ENCODE measurements at places on chromosomes 3 and 15.

GRCh38 chr3:99167071-99167470 is 265.6 kb upstream of the DCBLD2 start:
- DNase-seq, result no peak

- no peak for DNase-seq
Observed at GRCh38 chr3:79258479-79258878, 509.3 kb downstream of the ROBO1 start.

DNA sequence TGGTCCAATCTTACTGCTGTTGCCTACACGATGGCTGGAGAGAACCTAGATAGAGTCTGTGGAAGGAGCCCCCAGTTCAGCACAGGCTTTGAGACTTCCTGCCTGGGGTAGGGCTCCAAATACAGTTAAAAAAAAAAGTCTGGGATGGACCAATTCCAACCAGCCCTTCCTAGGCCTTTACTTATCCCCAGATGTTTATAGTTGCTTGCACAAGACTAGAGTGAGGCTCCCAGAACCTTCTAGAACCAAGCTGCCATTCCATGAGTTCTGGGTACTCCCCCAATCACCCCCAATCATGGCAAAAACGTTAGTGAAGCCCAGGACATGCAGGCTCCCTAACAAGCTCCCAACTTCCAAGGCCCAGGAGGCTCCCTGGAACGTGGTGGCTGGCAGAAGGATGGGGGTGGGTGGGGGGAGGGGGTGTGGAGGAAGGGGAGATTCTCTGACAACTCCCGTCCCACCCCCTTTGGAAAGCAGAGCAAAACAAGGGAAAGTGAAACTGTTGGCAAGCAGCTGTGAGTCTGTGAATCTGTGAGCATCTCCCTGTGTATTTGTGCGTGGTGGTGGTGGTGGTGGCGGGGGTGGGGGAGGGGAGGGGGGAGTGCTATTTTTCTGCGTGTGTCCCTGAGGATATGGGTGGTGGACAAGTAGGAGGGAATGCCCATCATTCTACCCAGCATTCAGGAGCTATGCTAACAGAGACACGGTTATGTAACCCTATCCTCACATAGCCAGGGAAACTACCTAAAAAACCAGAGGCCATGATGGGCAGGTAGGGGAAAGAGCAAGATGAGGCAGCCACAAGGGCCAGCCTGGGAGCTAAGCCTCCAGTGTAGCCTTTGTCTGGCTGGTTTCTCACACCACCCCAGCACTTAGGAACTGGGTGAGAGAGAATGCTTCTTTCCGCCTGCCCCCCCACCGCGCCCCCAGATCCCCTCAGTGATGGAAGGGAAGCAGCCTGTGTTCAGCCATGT is 2.0 kb downstream of the MST1R start:
- no peak for DNase-seq

DNA sequence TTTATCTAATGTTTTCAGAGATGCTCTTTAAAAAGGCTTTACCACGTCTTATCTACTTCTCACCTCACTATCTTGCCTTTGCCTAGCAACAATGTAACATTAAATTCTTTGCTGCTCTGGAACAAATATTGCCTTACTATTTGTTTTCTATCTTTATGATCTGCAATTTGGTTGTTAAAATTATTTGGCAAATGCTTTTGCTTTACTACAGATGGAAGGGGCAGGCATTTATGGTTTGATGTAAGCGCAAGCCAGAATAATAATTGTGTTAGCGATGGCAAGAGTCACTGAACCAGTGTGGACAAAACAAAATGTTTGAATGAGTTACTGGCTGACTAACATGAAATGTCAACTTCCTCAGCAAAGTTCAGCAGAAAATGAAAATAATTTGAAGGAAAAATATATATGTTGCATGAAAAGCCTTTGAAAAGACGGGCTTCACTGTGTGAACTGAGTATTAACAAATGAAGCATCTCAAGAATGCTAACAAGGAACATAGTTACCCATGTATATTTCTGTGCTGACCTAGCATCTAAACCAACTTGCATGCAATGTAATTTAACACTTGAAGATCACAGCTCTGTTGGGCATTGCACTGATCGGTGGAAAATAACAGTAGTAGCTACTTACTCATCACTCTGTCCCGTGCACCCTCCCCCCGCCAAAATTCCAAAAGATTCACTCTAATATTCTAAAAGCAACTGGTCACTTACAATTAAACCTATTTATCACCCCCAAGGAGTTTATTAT is 454.0 kb upstream of the ARHGEF26 start:
- DNase-seq, result no peak

DNA sequence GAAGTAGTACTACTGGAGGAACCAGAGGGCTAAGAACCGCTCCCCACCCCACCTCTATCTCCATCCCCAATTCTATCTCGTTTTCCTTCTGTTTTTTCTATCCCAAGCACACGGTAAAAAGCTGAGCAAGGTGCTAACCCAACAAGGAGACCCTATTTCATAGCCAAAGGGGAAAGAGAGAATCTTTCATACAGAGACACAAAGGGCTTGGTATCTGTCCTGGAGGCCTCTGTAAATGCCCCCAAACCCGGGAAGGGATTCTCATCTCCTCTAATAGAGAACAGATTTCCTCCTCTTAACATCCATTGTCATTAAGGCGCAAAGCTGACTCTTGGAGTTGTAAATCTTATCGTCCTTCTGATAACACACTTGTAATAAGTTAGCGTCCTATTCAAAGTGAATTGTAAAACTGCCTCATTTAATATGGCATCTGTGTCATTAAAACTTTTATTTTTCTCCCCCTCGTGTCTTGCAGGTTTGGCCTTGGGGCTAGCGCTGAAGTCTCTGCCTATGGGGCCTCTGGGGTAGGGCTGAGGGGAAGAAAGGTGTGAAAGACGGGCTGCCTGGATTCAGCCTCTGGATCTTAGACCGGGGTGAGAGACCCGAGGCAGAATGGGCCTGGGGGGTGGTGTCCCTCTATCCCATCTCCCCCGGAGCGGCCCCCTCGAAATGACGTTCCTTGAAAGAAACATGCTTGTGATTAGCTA is 12.1 kb downstream of the NR2F2 start:
- DNase-seq, result no peak

DNA sequence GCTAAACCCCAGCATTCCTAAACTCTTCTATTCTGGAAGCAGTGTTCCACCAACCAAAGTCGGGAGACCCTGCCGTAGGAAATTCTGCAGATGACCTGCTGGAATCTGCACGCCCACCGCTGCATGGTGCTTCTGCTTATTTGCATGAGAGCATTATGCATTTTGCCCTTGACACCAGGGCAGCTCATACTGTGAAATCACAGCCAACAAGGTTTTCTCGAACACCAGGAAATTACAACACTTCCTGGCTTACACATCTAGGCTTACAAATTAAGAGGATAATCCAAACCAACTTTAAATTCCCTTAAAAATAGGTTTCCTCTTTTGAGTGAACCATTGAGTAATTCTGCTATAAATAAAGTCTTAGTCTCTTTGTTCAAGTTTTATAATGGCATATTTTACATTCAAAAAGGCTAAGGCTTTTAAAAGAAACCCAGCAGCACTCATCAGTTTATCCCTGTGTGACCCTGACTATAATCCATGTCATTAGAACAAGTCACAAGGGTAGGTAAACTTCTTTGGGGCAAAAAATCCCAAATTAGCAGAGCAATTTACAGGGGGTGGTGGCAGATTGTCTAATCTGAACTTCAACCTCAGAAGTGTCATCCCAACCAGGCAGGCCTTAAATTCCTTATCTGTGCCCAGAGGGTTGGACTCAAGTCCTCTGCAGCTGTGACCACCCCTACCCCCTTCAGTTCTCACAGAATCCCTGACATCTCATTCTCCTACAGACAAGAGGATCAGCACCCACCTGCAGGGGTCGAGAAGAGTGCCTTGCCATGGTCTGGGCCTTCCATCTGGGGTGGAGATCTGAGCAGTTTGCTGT is 33.5 kb upstream of the RBP1 start:
- DNase-seq, result no peak

GRCh38 chr3:50278123-50278879 is 586 bp upstream of the LSMEM2 start:
- no peak for DNase-seq

DNA sequence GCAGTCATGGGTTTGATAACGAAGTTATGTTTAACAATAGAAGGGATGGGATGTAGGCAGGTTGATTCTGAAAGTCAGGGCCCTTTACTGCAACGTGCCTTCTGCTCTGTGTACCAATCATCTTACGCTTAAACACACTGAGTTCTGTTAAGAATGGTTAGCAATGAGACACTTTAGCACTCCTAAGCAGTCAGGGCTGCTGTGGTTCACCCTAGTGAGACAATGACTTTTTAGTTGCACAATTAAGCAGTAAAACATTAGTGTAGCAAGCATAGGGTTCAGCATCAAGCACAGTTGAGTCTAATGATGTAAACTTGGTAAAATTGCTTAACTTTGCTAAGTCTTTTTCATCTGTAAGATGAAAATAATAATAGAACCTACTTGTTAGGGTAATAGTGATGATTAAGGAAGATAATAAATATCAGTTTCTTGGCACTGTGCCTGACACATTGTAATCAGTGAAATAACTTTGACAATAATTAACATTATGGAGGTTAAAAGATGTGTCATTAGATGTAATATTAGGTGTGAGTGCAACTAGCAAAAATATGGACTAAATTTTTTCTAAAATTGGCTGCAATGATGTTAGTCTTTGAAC is 484.2 kb upstream of the THBS1 start:
- no peak for DNase-seq

GRCh38 chr3:64267721-64268604 is 42.7 kb upstream of the PRICKLE2 start:
- DNase-seq, result no peak

GRCh38 chr3:136250903-136251460 is 842 bp downstream of the PCCB start:
- DNase-seq, result no peak

DNA sequence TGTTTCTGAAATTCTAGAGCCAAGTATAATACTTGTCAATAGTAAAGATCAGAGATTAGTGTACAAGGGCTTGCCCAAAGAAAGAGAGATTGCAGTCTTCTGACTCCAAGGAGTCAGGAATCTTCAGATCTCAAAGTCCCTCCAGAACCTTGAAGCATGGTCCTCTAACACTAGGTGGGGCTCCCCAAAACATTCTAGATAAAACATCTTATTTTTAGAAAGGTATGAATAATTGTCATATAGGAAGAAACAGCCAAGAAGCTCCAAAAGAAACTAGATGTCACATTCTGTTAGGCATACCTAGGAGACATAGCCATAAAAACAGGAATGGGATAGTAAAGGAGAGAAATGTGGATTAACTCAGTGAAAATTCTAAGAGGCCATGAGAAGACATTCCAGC is 10.7 kb downstream of the MUC13 start:
- DNase-seq, result no peak

DNA sequence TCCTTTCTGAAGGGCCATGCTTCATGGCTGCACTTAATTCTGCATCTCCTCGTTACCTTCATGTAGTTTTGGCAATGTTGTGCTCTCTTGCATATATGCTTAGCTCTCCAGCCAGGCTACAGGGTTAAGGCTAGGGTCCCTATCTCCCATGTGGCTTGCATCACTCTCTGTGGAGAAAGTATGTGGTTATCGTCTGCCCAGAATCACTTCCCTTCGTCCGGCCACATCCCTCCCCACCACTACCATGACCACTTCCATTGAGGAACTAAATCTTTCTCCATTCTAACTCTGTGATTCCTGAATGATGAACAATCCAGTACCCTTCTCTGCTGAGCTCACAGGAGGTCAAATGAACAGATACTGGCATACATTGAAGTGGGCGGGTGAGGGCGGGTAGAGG is 34.0 kb downstream of the WWTR1 start:
- DNase-seq, result no peak

- no peak for DNase-seq
Observed at GRCh38 chr15:67267440-67267839, 12.9 kb downstream of the IQCH start.

- no peak for DNase-seq
Observed at GRCh38 chr3:99286266-99286845, 352.0 kb upstream of the COL8A1 start.

DNA sequence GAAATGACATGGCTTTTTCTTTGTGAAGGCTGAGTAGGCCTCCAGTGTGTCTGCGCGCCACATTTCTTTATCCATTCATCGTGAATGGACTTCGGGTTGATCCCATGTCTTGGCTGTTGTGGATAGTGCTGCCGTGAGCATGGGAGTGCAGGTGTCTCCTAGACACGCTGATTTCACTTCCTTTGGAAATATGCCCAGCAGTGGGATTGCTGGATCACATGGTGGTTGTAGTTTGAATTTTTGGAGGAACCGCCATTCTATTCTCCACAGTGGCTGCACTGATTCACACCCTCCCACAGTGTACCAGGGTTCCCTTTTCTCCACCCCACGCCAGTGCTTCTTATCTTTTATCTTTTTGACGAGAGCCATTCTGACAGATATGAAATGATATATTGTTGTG is 171.7 kb downstream of the NSMCE3 start:
- DNase-seq, result no peak

DNA sequence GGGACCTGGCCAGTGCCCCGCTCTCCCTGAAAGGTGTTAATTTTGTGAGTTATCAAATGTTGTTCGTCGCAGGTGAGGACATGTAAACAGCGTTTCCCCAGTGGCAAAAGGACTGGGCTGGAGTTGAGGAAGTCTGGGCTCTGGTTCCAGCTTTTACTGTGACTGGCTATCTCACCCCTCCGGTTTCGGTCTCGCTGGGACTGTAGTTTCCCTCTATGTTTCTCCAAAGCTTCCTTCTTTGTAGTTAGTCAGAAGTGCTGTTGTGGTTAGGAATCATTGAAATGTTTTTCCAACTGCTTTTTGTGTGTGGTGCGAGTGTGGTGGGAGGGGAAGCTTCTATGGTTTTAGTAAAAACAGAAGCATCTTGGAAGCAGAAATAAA is 990 bp upstream of the CLDN1 start:
- no peak for DNase-seq

- DNase-seq, result peak; percentile 69
Observed at GRCh38 chr3:105862217-105862616, 6.6 kb downstream of the CBLB start.

DNA sequence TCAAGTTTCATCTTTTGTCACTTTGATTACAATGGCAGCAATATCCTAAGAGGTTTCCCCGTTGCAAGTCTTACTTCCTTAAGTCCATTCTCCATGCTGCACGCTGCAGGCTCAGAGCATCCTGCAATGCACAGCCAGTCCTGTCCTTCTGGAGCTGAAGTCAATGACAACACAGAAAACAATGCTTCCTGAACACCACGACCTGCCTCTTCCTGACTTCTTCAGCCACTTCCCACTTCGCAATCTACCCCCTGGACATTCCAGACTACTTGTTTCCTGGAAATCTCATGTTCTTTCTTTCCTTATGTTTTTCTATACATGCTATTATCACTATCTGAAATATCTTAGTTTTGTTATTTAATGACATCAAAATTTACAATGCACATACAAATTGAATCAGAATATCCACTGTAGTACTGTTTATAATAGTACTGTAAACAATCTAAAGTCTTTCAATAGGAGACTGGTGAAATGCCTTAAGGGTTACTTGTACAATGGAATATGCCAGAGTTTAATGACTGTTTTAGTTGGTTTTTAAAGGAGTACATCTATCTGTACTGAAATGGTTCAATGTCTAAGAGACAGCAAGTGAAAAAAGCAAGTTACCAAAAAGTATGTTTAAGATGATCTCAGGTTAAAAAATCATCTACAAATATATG is 113.7 kb upstream of the PRTG start:
- DNase-seq, result no peak

GRCh38 chr15:81758818-81759284 is 287.0 kb downstream of the MEX3B start:
- DNase-seq, result no peak

- DNase-seq, result no peak
Observed at GRCh38 chr3:127747066-127747465, 74.3 kb downstream of the ABTB1 start.

GRCh38 chr3:71219744-71220638 is 363.5 kb downstream of the FOXP1 start:
- no peak for DNase-seq

GRCh38 chr3:55884066-55884465 is 397.0 kb upstream of the WNT5A start:
- no peak for DNase-seq

Data from GM12864 (cell line).